ENCODE measurements at places on chromosomes 1 and 21.

GRCh38 chr1:222104694-222105392 lies 363.0 kb upstream of the DUSP10 start:
- DNase-seq: no peak

GRCh38 chr21:45223236-45224185 lies 64.2 kb downstream of the POFUT2 start:
- DNase-seq: no peak

DNA sequence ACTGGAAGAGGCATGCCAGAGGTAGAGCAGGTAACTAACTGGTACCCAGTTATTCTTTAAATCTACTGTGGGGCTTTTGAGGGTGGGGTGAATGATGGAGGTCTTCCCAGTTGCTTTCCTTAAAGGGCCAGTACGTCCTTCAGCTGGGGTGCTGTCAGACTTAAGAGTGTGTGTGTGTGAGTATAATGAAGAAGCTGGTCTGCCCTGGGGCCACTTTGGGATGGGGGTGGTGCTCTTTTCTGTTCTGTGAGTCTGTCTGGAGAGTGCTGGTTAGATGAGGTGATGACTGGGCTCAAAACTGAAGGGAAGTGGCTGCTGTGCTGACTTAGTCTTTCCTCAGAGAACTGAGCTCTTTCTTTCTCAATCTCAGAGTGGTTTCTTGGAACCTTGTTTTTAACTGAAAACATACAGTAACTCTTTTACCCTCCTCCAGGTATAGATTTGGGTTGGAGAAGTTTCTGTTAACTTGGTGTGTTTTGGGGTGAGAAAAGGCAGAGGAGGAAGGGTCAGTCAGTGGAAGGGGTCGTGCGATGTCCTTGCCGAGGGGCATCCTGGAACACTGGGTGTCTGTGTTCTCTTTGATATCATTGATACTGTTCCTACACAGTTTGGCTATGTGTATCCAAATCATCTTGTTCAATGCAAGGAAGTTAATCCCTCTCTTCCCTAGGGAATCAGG lies 746 bp downstream of the MACF1 start:
- DNase-seq: peak; percentile 66

DNA sequence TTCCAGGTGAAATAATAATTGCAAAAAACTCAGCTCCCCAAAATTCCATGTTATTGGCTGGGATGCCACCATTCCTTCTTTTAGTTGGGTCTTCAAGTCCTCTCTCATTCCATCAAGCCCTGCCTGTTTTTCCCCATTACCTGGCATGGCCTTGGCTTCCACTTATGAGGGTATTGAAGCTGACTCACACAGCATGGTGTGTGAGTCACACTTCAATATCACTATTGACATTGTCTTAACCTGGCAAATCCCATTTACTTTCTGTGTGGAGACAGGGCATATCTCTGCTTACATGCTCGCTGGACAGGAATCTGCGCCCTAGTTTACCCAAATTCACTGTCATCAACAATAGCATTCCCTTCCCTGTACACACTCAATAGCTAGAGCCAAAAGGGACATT lies 1806.8 kb downstream of the BRINP3 start:
- DNase-seq: no peak

GRCh38 chr1:204192046-204192445 lies 4.2 kb downstream of the KISS1 start:
- DNase-seq: no peak

GRCh38 chr1:171663854-171664575 lies 11.5 kb upstream of the MYOC start:
- no peak for DNase-seq

- DNase-seq: no peak
These were observed 90.0 kb downstream of the FNBP1L start for GRCh38 chr1:93537924-93538323.

DNA sequence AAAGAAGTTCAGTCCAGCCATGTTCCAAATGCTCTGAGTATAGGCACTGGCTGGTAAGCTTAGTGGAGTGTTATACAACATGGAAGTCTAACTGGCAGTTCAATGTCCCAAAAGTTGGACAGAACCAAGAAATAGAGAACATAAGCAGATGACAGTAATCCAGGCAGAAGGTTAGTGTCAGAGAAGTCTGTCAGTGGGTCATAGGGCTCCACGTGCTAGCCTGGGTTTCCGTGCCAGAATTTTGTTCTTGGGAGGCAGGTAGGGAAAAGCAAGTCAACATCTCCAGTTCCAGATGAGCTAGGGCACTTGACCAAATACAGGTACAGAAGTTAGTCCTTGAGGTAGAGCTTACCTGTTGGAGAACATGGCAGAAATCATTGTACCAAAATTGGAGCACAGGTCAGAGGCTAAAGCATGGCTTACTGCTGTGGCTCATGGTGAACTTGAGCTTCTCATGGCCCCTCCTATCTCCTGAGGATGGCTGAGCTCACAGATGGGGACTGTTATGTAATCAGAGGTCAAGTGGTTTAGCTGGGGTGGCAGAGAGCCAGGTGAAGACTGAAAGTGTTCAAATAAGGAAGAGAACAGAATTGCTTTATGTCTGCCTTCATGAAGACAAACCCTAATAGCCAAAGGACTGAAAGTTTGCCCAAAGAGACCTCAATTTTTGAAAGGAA lies 170.8 kb downstream of the NFIA start:
- DNase-seq: no peak

GRCh38 chr21:25515484-25516405 lies 91.5 kb downstream of the MRPL39 start:
- DNase-seq: no peak

DNA sequence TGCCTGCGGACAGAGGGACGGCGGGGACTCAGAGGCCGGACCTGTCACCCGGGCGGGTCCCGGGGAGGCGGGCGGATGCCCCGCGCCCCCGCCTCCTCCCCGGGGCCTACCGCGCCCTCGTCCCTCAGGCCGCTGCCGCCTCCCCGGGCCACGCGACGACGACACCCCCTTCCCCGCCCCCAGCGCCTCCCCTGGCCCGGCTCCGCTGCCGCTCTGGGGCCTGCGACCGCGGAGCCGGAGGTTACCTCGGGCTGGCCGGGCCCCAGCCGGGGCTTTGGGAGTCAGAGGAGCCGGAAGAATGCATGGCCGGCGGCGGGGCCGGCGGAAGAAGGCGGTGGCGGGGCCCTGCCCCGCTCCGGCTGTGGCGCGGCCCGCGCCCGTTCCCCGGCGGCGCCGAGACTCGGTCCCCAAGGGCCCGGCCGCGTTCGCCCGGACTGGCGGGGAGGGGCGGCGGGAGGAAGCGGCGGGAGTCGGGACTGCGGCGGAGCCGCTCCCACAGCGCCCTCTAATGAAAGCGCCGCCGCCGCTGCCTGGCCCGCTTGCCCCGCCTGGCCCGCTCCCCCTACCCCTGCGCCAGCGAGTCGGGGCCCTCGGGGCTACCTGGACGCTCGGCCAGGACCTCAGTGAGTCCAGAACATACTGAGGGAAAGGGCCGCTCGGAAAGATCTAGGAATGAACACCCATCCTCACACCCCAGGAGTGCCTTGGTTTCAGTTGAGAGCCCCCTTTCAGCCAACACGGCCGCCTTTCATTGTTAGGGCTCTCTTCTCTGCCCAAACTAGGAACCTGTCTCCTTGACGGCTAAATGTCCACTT lies at the start of gene LPGAT1:
LPGAT1 (minus strand) TSS at position 436 of the 815 bp plus-strand sequence. CDS start 1,467 bp downstream, outside the sequence.
- DNase-seq: peak; percentile 85

DNA sequence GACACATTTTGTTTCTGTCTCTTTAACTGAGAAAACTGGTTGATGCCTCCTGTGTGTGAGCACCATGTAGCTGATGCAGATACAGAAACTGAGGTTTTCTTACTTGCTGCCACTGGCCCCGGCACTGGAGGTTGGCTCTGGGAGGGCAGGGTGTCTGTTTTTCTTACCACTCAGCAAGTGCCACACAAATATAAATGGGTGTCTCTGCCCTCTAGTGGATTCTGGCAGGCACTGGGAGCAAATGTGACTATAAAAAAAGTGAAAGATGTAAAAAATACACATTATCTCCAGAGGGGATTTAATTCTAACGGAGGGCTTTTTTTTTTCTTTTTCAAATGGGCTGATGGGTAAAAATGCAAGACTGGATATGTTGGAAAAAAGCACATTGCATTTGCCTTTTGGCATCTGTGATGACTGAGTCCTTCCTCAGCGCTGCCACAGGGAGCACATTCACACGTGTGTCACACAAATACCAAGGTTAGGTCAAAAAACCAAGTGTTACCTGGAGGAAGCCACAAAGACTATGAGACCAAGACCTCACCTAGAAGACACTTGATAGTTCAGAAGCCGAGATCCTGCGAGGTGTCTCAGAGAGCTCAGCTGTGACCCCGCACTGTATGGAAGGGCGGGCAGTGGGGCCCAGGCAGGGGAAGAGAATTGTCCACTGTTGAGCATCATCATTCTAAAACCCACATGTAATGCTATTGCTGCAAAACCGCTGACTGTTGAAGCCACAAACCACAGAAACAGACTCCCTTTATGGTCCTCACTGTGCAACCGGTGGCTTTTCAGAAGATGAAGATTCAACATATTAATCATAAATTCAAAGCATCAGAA lies 18.9 kb downstream of the PGBD2 start:
- DNase-seq: peak; percentile 45

DNA sequence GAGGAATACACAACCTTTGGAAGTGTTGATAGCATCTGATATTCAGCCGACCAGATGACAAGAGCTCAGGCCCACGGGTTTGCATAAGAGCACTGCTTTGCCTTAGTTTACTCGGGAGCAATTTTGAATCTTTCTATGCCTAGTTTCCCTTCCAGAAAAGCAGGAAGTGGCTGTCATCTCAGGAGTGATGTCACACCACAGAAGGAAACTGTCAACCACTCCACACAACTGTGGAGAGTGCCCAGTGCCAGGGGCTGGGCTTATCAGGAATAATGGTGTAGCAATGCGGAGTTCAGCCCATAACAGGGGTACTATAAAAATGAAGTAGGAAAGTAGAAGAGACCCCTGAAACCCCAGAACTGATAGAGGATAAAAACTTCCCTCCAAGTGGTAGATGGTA lies 28.4 kb downstream of the NTPCR start:
- DNase-seq: no peak

DNA sequence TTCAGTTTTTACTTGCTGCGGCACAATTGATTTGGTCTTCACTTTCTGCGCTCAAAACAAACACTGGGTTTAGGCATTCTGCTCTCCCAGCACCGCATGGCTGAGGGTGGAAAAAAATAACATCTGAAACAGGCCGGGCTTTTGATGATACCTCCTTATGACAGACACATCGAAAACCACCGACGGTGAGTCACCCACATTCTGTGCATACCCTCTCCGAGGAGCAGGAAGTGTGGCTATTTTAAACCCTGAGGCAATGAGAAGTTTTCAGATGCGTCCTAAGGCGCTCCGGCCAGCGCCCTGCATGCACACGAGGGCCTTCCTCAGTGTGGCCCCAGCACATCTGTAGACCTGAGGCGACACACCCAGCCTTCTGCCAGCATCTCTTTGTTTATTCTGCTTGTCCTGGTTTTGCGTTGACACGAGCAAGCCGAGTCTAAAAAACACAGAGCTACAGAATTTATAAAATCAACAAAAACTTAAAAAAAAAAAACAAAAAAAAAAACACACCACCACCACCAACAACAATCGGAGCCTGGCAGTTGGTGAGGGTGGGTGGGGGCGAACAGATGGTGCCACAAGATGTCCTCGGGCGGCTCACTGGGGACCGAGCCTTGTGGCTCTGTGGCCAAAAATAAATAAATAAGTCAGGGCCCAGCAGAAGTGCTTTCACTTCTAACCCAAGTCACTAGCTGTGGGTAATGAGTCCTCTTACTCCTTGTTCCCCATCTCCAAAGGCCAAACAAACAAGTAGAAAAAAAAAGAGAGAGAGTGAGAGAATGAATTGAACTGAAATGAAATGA lies 162.6 kb upstream of the IRF2BP2 start:
- DNase-seq: peak; percentile 86

GRCh38 chr1:8493916-8494540 lies 176.1 kb downstream of the SLC45A1 start:
- no peak for DNase-seq

DNA sequence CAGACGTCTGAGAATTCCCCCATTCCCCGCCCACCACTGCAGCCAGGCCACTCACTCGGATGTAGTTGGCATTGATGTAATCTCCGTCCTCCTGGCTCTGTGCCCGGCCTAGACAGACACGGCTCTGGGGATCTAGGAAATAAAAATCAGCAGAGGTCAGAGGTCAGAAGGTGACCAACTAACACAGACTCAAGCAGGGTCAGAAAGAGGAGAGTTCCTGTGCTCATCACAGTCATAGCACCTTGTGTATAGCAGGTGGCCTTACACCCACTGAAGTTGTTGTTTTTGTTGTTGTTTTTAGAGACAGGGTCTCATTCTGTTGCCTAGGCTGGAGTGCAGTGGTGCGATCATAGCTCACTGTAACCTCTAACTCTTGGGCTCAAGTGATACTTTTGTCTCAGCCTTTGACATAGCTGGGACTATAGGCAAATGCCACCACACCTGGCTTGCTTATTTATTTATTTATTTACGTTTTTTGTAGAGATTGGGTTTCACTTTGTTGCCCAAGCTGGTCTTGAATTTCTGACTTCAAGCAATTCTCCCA lies 4.9 kb downstream of the PTPN7 start:
- DNase-seq: no peak

- no peak for DNase-seq
These were observed 7.7 kb downstream of the EPHX1 start for GRCh38 chr1:225817611-225818061.

- no peak for DNase-seq
These were observed 85.2 kb downstream of the GPR88 start for GRCh38 chr1:100622966-100623762.

- DNase-seq: no peak
These were observed 12.9 kb downstream of the MORN1 start for GRCh38 chr1:2378441-2378851.

DNA sequence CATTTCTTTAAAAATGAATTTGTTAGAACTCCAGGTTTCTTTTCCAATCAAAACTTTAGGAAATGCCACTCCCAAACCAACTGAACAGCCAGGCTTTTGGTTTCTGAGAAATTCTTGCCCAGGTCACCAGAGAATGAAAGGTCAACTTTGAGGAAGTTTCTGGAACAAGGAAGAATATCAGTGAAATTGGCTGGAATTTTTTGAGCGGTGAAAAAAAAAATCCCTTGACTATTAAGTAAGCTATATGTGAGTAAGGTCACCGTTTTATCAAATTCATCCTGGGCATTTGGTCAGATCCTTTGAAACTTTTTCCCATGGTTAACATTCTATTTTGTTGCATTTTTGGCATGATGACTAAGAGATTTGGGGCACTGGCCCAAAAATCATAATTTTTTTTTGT lies 469.3 kb downstream of the LTN1 start:
- no peak for DNase-seq

- no peak for DNase-seq
These were observed 76.3 kb upstream of the COX20 start for GRCh38 chr1:244759158-244759557.

DNA sequence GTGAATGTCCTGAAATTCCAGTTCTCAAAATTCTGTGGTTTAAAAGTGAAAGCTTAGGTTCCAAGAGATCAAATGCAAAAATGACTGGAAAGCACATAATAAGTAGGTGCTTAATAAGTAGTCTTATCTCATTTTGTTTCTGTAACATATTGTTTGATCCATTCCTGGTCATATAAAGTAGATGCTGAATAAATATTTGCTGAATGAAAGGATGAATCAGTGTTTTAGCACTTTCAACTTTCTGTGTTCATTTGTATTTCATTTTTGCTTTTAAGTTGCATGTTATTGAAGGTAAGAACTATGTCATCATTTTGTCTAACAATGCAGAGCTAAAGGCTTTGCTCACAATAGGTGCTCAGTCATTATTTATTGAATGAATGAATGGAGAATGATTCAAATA lies 6.3 kb downstream of the MAST2 start:
- no peak for DNase-seq

GRCh38 chr1:192967211-192967877 lies 91.8 kb downstream of the UCHL5 start:
- no peak for DNase-seq
